Esophagus squamous epithelium (tissue), 5 donors: ENCODE measurements at places on chromosomes 12 and 14. TPM values are rescaled to one million over a fixed set of nuclear protein-coding genes. Genes with fewer than 3 reads are reported as not detected.

GRCh38 chr14:51318813-51319597, 79.0 kb downstream of the TMX1 start:
- no peak for DNase-seq
- no peaks in the 10 kb centered on the region for H3K27me3 ChIP-seq
- no peaks in the 10 kb centered on the region for H3K4me1 ChIP-seq

GRCh38 chr12:9957834-9958233, 13.4 kb upstream of the CLEC12A start:
- H3K27ac ChIP-seq: no peak overlapping the region
- H3K27me3 ChIP-seq: no peaks in the 10 kb centered on the region
- no peak overlapping the region for H3K4me3 ChIP-seq
- no peaks in the 10 kb centered on the region for H3K4me1 ChIP-seq
- no peak for DNase-seq

- H3K4me1 ChIP-seq: peaks cover 14% of the 10 kb centered on the region
- H3K4me3 ChIP-seq: no peak overlapping the region
- H3K27me3 ChIP-seq: no peaks in the 10 kb centered on the region
- H3K36me3 ChIP-seq: no peaks in the 10 kb centered on the region
These were observed 2.8 kb upstream of the CDKL1 start for GRCh38 chr14:50399251-50400032.

DNA sequence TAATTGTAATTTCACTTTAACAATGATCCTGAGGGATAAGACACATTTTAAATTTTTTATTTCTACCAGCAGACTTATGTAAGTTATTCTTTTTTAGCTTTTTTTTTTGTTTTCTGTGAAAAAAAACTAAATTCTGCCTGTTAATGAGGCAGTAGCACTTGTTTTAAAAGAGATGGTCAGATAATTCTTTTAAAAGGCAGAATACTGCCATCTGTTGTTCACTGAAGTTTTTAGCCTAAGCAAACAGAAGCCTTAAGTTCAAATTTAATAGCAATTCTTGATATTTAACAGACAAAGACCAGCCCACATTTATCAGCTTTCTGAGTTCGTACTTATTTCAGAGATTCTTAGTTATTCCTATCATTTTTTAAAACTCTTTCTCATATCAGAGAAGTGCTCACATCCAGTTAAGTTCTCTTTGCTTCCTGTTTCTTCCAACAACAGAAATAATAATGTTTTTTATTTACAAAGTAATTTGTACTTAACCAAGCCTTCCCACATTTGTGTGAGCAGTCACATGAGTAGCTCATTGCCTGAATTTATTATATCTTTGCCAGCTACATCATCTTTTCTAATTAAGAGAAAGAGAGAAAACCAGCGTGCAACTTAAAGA, 93.4 kb upstream of the SLCO1C1 start:
- no peaks in the 10 kb centered on the region for H3K36me3 ChIP-seq
- no peak overlapping the region for H3K4me3 ChIP-seq
- no peaks in the 10 kb centered on the region for H3K4me1 ChIP-seq
- H3K27ac ChIP-seq: peak overlapping the region; percentile 66
- H3K27me3 ChIP-seq: no peaks in the 10 kb centered on the region
- DNase-seq: no peak

LTBP2 gene
- 13.2 TPM for total RNA-seq
